ENCODE measurements at places on chromosomes 7 and 10. TPM values are rescaled to one million over a fixed set of nuclear protein-coding genes. Genes with fewer than 3 reads are reported as not detected.

Gene SLC26A3
- total RNA-seq: not detected

Gene USP54
- 77.9 TPM for total RNA-seq

- no peak for DNase-seq
Measured at GRCh38 chr7:21077602-21078001, 290.9 kb upstream of the SP8 start.

GRCh38 chr7:70217571-70217970, 619.3 kb downstream of the AUTS2 start:
- no peak for DNase-seq

GRCh38 chr7:44912775-44913347, 27.5 kb upstream of the PURB start:
- DNase-seq: no peak

DNA sequence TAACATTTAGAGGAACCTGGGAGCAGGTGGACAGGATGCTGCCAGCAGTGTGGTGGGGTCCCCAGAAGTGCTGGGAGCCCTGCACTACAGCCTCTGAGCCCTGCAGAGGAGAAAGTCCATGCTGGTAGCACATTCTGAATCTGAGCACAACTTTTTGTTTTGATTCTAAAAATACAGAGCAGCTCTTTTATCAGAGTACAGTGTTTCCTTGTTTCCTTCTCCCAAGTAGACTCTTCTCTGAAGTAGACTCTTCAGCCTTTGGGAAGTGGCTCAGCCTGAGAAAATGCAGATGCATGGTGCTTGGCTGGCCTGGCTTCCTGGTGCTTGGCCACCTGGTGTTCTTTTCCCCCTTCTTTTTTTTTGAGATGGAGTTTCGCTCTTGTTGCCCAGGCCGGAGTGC, 9.1 kb downstream of the ADCY1 start:
- no peak for DNase-seq
